Mesangial cell (primary cell): ENCODE measurements at places on chromosomes 7 and 10. TPM values are rescaled to one million over a fixed set of nuclear protein-coding genes. Genes with fewer than 3 reads are reported as not detected.

The GAD2 gene
- not detected in 2 replicates for total RNA-seq

The ACBD5 gene
- 10.8 and 14.6 TPM in 2 replicates for total RNA-seq

The TFEC gene
- total RNA-seq = not detected in 2 replicates

The HECW1 gene
- total RNA-seq = under 0.01 and 0.38 TPM in 2 replicates

The CXCL12 gene
- 0.81 and 4.7 TPM in 2 replicates for total RNA-seq

The HTRA1 gene
- 83.4 and 265 TPM in 2 replicates for total RNA-seq

The MACROH2A2 gene
- 46.4 and 46.8 TPM in 2 replicates for total RNA-seq

The PTF1A gene
- total RNA-seq = not detected in 2 replicates

The PTEN gene
- 21.7 and 35.9 TPM in 2 replicates for total RNA-seq

The ANKRD7 gene
- 1.6 and 2.3 TPM in 2 replicates for total RNA-seq

The MSMB gene
- total RNA-seq = not detected in 2 replicates

The TAS2R4 gene
- 0.25 TPM in 1 of 2 replicates, not detected in the other for total RNA-seq

The MOGAT3 gene
- not detected in 2 replicates for total RNA-seq

The BEND7 gene
- 13.3 and 16.8 TPM in 2 replicates for total RNA-seq

The GPR26 gene
- not detected in 2 replicates for total RNA-seq

The SPDYE2B gene
- not detected in 2 replicates for total RNA-seq

The SFTPA1 gene
- not detected in 2 replicates for total RNA-seq

The HOXA1 gene
- 5.1 and 5.4 TPM in 2 replicates for total RNA-seq

The NODAL gene
- not detected in 2 replicates for total RNA-seq

The DNAJC12 gene
- 0.89 and 1.3 TPM in 2 replicates for total RNA-seq

The BNIP3 gene
- 37.3 and 44.9 TPM in 2 replicates for total RNA-seq

The MYO1G gene
- under 0.01 and 0.13 TPM in 2 replicates for total RNA-seq

The CNNM1 gene
- 0.16 and 0.63 TPM in 2 replicates for total RNA-seq

The ATP5F1C gene
- total RNA-seq = 248 and 255 TPM in 2 replicates

The VSTM2A gene
- total RNA-seq = not detected in 2 replicates

The CALHM3 gene
- total RNA-seq = not detected in 2 replicates

The MRC1 gene
- not detected in 2 replicates for total RNA-seq

The OPN4 gene
- not detected in 2 replicates for total RNA-seq

The HELLS gene
- total RNA-seq = 6.5 and 29.5 TPM in 2 replicates

The TMEM139 gene
- 5.5 and 30.2 TPM in 2 replicates for total RNA-seq

The DDX56 gene
- total RNA-seq = 56.5 and 84.1 TPM in 2 replicates

The NKX2-3 gene
- not detected in 2 replicates for total RNA-seq

The ECHS1 gene
- 85.7 and 93.0 TPM in 2 replicates for total RNA-seq

The NT5C3A gene
- 8.0 and 15.0 TPM in 2 replicates for total RNA-seq

The MET gene
- 124 and 141 TPM in 2 replicates for total RNA-seq

The PLXDC2 gene
- total RNA-seq = 4.1 and 30.4 TPM in 2 replicates

The PRRT4 gene
- 0.13 TPM in 1 of 2 replicates, not detected in the other for total RNA-seq

The FGFBP3 gene
- 0.33 and 0.38 TPM in 2 replicates for total RNA-seq

The C10orf90 gene
- total RNA-seq = not detected in 2 replicates

The HOGA1 gene
- total RNA-seq = 3.1 and 18.4 TPM in 2 replicates

The CHST15 gene
- total RNA-seq = 11.6 and 17.6 TPM in 2 replicates

The CDNF gene
- 1.8 TPM in 1 of 2 replicates, not detected in the other for total RNA-seq

The CTAGE4 gene
- 0.65 and 1.6 TPM in 2 replicates for total RNA-seq

The FAM25A gene
- total RNA-seq = not detected in 2 replicates

The TBXAS1 gene
- total RNA-seq = 15.2 and 25.4 TPM in 2 replicates

The SYNPO2L gene
- total RNA-seq = not detected in 2 replicates

The ZNF479 gene
- not detected in 2 replicates for total RNA-seq

The PNLIPRP1 gene
- total RNA-seq = not detected in 2 replicates

The NKX1-2 gene
- not detected in 2 replicates for total RNA-seq

The RNLS gene
- total RNA-seq = 5.4 and 17.2 TPM in 2 replicates

The LMOD2 gene
- total RNA-seq = not detected in 2 replicates

The CPEB3 gene
- 0.16 and 0.89 TPM in 2 replicates for total RNA-seq

The RADIL gene
- total RNA-seq = 0.63 and 1.3 TPM in 2 replicates

The GPR85 gene
- total RNA-seq = 0.49 and 0.63 TPM in 2 replicates

The KIF11 gene
- 2.2 and 34.2 TPM in 2 replicates for total RNA-seq

The CTBP2 gene
- total RNA-seq = 68.8 and 81.0 TPM in 2 replicates

The TMEM229A gene
- total RNA-seq = not detected in 2 replicates

The HYAL4 gene
- not detected in 2 replicates for total RNA-seq
